ENCODE measurements at places on chromosomes 1 and 21.
A peak's percentile ranks its signal among the peaks of the same experiment; 100 is the strongest.

DNA sequence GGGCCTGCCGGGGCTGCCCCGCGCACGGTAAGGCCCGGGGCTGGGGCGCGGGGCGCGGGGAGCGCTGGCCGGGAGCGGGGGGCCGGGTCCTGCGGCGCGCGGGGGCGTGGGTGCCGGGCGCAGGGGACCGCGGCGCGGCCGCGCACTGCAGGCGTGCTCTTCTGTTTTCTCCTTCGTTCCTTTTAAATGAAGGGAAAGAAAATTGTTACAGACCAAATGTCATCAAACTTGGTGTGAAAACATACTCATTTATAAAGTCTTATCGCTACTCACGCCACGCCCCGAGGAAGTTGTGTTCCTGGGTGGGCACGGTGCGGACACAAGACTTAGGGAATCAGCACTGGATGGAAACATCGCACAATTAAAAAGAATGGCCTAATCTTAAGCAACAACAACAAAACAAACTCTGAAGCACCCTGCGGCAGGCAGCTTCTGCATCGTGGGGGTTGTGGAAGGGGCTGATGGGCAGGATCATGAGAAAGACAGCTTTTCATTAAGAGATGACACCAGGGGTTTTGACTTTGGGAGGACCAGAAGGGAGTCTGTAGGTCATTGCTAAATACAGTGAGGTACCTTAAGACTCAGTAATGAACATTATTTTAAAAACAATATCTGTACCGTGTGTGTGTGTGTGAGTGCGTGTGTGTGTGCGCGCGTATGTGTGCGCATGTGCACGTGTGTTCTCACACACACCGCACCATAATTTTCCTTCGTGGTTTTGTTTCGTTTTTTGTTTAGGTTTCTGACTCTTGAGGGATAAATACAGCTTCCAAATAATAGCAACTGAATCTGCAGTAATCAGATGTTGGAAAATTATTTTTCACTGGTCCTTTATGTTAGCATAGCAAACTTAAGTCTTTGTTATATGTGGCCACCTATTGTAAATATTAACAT lies 548 bp downstream of the B3GALT5 start:
- no peak overlapping the region for H3K27ac ChIP-seq
- peak overlapping the region; percentile 48 for H3K4me3 ChIP-seq
- H3K36me3 ChIP-seq = no peaks in the 10 kb centered on the region
- no peaks in the 10 kb centered on the region for H3K27me3 ChIP-seq

DNA sequence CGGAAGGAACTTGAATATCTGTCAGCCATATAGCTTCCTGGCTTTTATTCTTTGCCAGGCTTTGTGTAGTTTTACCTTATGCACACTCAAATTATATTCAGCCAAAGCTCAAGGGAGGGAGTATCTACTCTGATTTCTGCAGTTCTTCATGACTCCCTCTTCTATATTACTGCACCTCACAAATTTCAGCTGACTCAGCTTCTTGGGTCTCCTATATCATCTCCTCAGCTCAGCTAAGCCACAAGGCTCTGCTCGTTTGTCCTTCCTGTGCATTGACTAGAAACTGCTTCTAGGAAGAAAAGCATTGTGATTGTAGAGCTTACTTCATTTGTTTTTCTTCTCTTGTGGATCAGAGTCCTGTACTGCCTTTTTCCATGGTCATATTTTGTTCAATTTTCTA lies 37.4 kb downstream of the BTBD8 start:
- no peaks in the 10 kb centered on the region for H3K36me3 ChIP-seq
- no peaks in the 10 kb centered on the region for H3K4me1 ChIP-seq
- H3K4me3 ChIP-seq = no peak overlapping the region
- no peak for DNase-seq
- H3K27me3 ChIP-seq = no peaks in the 10 kb centered on the region

DNA sequence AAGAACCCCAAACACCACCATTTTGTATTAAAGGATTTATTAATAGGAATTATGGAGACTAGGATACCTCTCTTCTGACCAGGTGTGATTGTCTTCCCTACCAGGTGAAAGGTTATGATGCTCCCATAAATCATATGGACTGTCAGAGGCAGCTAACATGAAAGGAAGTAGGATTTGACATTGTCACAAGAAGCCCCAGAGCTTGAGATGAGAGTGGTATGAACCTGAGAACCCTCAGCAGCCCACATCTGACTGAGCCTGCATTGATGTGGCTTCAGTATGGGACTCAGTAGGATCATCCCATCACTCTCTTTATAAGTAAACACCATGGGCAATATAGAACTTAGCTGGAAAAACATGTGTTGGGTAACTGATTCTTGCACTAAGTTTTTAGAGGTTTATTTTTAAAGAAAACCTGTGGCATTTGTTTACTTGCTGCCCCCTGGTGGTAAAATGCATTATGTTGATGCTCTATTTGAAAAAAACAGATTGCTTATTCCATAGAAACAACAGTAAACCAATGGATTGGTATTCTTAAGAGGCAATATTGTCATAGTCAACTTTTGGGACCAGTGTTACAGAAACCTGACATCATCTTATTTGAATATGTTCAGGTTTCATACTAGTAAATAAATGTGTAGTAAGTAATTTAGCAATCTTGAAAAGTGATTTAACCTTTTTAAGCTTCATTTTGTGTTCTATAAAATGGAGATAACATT lies 16.6 kb upstream of the CACYBP start:
- no peak overlapping the region for H3K27ac ChIP-seq
- no peaks in the 10 kb centered on the region for H3K27me3 ChIP-seq
- peaks cover 34% of the 10 kb centered on the region for H3K36me3 ChIP-seq
- no peak for DNase-seq
- H3K4me3 ChIP-seq = no peak overlapping the region
- H3K4me1 ChIP-seq = no peaks in the 10 kb centered on the region

DNA sequence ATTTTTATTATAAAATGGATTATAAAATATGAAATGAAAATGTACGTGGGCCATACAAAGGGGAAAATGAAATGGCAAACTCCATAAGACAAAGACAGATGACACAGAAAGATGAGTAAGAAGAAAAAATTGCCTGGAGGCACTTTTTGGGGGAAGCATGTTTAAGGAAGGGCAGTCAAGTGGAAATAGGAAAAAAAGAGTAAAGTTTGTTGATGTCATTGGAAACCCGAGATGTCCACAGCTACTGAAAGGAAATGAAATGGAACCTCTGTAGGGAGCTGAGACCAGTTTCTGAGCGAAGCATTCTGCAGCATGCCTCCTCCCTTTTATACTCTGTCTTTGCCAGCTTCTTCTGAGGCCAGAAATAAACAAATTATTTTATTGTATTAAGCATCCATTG lies 203.4 kb upstream of the UBE2U start:
- H3K27me3 ChIP-seq = no peaks in the 10 kb centered on the region
- no peak overlapping the region for H3K4me3 ChIP-seq
- no peak overlapping the region for H3K27ac ChIP-seq
- H3K4me1 ChIP-seq = peaks cover 16% of the 10 kb centered on the region

DNA sequence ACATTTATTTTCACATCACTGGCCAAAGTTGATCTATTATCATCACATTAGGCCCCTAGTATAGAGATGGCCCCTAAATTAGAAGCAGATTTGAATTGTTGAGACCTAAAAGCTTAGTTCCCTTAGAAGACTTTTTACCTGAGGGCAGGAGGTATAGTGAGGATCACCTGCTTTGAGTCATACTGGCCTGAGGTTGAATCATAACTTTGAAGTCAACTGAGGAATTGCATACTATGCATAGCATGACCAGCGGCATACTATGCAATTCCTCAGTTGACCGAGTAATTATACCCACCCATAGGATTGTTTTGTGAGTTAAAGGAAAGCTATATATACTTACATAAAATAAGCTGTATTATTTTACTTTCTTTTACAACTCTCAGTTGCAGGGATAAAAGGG lies 50.3 kb upstream of the DPH5 start:
- no peaks in the 10 kb centered on the region for H3K27me3 ChIP-seq
- no peak overlapping the region for H3K27ac ChIP-seq
- no peak for DNase-seq
- H3K4me3 ChIP-seq = no peak overlapping the region

GRCh38 chr1:237953238-237953637 lies 62.5 kb upstream of the ZP4 start:
- H3K27me3 ChIP-seq = no peaks in the 10 kb centered on the region
- no peaks in the 10 kb centered on the region for H3K4me1 ChIP-seq
- H3K4me3 ChIP-seq = no peak overlapping the region
- H3K27ac ChIP-seq = no peak overlapping the region
- no peaks in the 10 kb centered on the region for H3K36me3 ChIP-seq
- no peak for DNase-seq

- no peak for DNase-seq
- peaks cover 14% of the 10 kb centered on the region for H3K4me1 ChIP-seq
- H3K36me3 ChIP-seq = no peaks in the 10 kb centered on the region
- no peak overlapping the region for H3K4me3 ChIP-seq
- no peaks in the 10 kb centered on the region for H3K27me3 ChIP-seq
- H3K27ac ChIP-seq = no peak overlapping the region
Observed at GRCh38 chr1:234368320-234369032, 4.8 kb upstream of the COA6 start.

GRCh38 chr1:183562701-183563100 lies 27.6 kb downstream of the NCF2 start:
- H3K36me3 ChIP-seq = no peaks in the 10 kb centered on the region
- no peak overlapping the region for H3K4me3 ChIP-seq
- H3K4me1 ChIP-seq = no peaks in the 10 kb centered on the region
- H3K27me3 ChIP-seq = no peaks in the 10 kb centered on the region

- no peak overlapping the region for H3K4me3 ChIP-seq
- no peak for DNase-seq
- H3K27ac ChIP-seq = no peak overlapping the region
- H3K4me1 ChIP-seq = no peaks in the 10 kb centered on the region
Observed at GRCh38 chr1:5832916-5833895, 159.0 kb downstream of the NPHP4 start.

DNA sequence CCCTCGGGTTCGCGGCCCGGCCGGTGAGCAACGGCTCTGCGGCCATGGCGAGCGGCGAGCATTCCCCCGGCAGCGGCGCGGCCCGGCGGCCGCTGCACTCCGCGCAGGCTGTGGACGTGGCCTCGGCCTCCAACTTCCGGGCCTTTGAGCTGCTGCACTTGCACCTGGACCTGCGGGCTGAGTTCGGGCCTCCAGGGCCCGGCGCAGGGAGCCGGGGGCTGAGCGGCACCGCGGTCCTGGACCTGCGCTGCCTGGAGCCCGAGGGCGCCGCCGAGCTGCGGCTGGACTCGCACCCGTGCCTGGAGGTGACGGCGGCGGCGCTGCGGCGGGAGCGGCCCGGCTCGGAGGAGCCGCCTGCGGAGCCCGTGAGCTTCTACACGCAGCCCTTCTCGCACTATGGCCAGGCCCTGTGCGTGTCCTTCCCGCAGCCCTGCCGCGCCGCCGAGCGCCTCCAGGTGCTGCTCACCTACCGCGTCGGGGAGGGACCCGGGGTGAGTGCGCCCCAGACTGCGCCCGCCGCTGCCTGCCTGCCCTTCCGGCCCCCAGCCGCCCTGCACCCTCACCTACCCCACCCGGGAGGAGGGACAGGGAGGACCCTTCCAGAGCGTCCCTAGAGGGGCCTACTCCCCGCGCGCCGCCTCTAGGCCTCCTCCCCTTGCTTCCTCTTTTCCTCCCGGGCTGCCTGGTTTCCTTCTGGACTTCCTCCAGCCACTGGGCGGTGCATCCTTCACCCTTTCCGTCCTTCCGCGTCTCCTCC lies at the start of gene RNPEP:
Gene RNPEP (plus strand): TSS at position 26 of the 757 bp plus-strand sequence. CDS start 19 bp downstream, at position 45.
- no peaks in the 10 kb centered on the region for H3K27me3 ChIP-seq
- H3K36me3 ChIP-seq = no peaks in the 10 kb centered on the region
- DNase-seq = peak; percentile 62
- peak within 1 kb of the TSS; percentile 91 for H3K4me3 ChIP-seq
- peak within 1 kb of the TSS; percentile 88 for H3K27ac ChIP-seq

DNA sequence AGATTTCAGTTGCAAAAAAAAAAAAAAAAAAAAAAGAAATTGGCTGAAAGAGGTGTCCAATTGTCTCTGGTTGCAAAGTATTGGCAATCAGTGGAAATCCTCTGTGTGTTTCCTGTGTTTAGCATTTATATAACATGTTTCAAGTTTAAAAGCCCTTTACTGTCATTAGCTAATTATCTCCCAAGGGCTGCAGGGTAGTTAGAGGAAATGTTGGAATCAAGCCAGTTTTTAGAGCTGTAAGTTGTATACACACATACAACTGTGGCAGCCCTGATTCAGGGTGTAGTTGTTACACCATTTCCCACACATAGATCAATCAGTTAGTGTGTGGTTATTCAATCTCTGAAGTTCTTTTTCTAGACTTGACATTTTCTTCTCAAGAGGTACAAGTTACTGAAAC lies 8.9 kb upstream of the ZNF326 start:
- no peak for DNase-seq
- H3K36me3 ChIP-seq = no peaks in the 10 kb centered on the region
- no peak overlapping the region for H3K27ac ChIP-seq
- no peak overlapping the region for H3K4me3 ChIP-seq
- H3K4me1 ChIP-seq = no peaks in the 10 kb centered on the region

GRCh38 chr1:154170547-154171222 lies 15.8 kb upstream of the NUP210L start:
- peaks cover 34% of the 10 kb centered on the region for H3K36me3 ChIP-seq
- H3K4me1 ChIP-seq = no peaks in the 10 kb centered on the region
- DNase-seq = no peak
- H3K27me3 ChIP-seq = no peaks in the 10 kb centered on the region
- no peak overlapping the region for H3K27ac ChIP-seq
- H3K4me3 ChIP-seq = no peak overlapping the region

DNA sequence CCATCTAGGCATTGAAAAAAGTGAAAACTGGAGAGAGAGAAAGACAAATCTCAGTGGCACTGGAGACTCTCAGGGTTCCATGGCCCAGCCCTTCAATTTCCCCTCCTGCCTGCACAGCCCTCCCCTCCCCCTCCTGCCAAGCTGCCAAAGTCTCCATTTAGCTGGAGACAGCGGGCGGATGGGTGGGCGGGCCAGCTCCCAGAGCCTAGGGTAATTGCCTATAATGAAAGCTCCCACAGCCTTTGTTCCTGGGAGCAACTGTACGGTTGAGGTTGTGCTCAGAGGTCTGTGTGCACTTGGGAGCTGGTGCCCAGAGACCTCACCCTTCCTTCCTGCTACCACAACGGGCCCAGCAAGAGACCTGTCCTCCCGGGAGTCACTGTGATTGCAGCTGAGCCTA lies 89.6 kb downstream of the NAV1 start:
- H3K36me3 ChIP-seq = no peaks in the 10 kb centered on the region
- DNase-seq = no peak
- no peak overlapping the region for H3K27ac ChIP-seq
- no peak overlapping the region for H3K4me3 ChIP-seq
- no peaks in the 10 kb centered on the region for H3K4me1 ChIP-seq

DNA sequence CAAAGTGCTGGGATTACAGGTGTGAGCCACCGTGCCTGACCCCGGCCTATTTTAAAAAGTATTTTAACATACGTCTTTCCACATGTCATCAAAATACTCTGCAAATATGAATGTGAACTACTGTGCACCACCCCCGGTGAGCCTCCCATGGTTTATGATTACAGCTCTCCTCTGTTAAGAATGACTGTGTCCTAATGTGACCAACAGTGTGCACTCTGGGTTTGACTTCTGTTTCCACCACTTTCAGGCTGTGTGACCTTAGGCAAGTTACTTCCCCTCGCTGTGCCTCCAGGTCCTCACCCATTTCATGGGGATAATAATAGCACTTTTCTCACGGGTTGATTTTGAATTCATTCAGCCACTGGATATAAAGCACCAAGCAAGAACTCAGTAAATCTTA lies 14.7 kb downstream of the AMPD2 start:
- no peak overlapping the region for H3K27ac ChIP-seq
- no peaks in the 10 kb centered on the region for H3K4me1 ChIP-seq
- DNase-seq = no peak
- H3K27me3 ChIP-seq = no peaks in the 10 kb centered on the region

Data from pancreas (tissue), 10 donors.